H9 (cell line): ENCODE measurements at places on chromosomes 12 and 14.

- no peak for DNase-seq
These were observed 83.5 kb upstream of the NCOR2 start for GRCh38 chr12:124650912-124651311.

- DNase-seq, result no peak
These were observed 154.5 kb upstream of the CLEC14A start for GRCh38 chr14:38410442-38410841.

- DNase-seq, result no peak
These were observed 16.4 kb upstream of the LTBP2 start for GRCh38 chr14:74628418-74628817.

GRCh38 chr12:76037130-76038103, 5.8 kb upstream of the PHLDA1 start:
- DNase-seq, result no peak

DNA sequence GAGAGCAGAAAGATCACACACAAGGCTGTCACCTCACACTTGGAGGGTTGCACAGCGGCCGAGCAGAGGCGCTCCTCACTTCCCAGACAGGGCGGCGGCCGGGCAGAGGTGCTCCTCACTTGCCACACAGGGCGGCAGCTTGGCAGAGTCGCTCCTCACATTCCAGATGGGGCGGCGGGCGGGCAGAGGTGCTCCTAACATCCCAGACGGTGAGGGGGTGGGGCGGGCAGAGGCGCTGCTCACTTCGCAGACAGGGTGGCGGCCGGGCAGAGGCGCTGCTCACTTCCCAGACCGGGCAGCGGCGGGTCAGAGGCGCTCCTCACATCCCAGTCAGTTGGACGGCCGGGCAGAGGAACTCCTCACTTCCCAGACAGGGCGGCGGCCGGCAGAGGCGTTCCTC, 9.1 kb downstream of the TMBIM4 start:
- no peak for DNase-seq

DNA sequence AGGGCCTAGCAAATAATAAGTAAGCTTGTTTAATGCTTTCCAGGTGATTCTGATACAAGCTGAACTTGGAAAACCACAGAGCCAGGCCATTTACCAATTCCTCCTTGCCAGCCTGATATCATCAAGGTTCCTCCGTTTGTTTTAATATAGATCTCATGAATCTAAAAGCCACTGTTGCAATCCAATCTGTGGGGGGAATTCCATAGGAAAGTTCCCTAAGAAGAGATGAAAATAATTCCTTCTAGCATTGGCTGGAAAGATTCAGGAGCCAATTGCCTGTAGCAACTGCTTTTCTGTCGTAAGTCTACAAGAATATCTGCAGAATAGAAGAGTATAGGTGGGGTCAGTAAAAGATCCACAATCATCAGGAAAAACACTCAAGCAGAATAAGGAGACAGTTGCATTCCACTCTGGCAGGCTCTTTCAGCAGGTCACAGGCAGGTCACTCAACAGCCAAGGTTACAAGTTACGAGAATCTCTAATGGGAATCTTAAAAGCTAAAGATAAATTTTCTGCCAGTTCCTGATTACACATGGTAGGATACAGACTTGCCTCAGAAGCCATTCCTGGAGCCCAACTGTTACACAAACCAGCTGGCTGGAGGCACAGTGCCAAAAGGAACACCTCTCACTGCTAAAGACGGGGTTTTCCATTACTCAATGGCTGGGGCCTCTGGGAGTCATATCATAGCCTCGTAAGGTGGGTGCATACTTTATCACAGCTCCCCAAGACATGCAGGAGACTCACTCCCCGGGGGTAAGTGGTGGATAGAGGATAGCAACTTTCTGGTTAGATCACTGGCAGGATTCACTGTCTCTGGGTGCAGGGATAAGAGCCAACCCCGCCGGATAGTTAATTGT, 43.6 kb downstream of the FGD6 start:
- no peak for DNase-seq

DNA sequence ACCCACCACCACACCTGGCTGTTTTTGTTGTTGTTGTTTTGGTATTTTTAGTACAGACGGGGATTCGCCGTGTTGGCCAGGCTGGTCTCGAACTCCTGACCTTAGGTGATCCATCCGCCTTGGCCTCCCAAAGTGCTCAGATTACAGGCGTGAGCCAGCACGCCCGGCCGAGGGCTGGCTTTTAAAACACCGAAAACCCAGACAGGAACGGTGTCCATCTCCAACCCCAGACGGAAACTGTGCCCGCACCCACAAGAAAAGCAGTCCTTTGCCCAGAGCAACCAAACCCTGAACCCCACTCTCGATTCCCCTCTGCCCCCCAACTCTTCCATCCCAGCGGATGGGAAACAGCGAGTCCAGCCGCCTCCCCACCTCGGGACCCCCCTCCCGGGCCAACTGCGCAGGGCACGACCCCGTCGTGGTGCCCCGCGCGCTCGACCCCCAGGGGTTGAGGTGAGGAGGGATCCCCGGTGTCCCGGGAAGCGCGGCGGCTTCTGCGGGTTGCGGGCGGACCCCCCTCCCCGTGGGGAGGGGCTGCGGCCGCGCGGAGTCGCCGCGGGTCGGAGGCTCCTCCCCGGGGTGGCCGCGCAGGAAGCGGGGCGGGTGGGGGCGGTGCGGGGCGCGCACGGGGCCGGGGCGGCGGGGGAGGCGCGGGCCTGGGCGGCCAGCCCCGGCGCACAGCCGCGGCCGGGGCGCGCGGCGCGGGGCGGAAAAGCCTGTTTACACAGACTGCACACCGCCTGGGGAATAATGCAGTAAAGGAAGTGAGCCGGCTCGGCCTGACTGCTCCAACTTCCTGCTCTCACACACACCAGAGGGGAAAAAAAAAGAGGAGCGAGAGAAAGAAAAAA, at the start of gene ELK3:
ELK3 (plus strand) TSS at position 651 of the 851 bp plus-strand sequence.
- DNase-seq, result peak; percentile 59

DNA sequence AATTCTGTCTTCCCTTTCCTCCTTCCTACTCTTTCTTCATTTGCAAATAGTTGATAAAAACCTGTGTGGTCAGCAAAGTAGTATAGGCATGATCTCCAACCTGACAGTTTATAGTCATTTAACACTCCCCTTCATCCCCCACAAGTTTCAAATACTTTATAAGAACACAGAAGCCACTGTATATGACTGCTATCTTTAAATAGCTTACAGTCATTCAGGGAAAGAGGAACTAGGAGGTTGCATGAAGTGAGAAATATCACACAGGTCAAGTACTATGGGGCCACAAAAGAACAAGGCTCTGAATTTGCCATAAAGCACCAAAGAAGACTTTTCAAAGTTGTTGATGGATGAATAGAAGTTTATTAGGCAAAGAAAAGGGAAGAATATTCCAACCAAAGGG, 431.3 kb downstream of the NPAS3 start:
- no peak for DNase-seq

DNA sequence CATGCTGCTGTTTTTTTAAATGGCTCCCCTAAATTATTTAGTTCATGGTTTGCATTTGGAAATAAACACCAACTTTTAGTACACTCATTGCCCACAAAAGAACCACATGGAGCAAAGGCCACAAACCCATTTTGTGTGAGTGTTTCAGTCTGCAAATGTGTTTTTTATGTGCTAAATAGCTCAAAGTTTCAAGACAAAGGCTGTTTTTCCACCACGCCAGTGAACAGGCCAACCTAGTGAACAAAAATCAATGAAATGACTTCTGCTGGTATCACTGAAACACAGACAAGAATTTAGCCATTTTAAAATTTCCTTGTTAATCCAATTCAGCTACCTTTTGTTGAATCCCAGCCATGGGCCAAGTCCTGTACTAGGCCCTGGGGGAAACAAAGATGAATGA, 52.3 kb downstream of the PLXNC1 start:
- DNase-seq, result no peak

DNA sequence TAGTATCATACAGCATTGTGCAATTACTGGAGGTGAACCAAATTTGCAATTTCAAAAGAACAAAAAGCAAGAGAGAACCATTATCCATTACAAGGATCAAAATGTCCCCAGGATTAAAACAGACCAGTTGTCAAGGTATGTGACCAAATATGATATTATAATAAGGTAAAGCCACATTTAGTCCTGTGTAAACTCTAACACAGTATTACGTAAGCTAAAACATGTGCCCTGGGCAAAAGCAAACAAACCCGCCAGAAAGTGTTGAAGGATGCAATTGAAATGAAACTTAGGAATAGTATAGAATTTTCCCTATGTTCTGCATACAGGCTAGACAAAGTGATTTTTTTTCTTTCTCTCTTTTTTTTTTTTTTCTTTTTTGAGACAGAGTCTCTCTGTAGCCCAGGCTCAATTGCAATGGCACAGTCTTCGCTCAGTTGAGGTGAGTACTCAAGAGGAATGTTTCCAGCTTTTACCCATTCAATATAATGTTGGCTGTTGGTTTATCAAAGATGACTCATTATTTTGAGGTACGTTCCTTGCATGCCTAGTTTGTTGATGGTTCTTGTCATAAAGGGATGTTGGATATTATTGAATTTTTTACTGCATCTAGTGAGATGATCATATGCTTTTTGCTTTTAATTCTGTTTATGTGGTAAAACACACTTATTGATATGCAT, 137.1 kb upstream of the FOXG1 start:
- no peak for DNase-seq

- no peak for DNase-seq
These were observed 769 bp upstream of the SLC39A5 start for GRCh38 chr12:56229082-56229481.

- peak; percentile 83 for DNase-seq
These were observed 11.7 kb upstream of the INF2 start for GRCh38 chr14:104677512-104678332.

- no peak for DNase-seq
These were observed 42.3 kb downstream of the GNS start for GRCh38 chr12:64716839-64717455.

GRCh38 chr12:75908961-75909605, 122.5 kb downstream of the PHLDA1 start:
- DNase-seq, result no peak

DNA sequence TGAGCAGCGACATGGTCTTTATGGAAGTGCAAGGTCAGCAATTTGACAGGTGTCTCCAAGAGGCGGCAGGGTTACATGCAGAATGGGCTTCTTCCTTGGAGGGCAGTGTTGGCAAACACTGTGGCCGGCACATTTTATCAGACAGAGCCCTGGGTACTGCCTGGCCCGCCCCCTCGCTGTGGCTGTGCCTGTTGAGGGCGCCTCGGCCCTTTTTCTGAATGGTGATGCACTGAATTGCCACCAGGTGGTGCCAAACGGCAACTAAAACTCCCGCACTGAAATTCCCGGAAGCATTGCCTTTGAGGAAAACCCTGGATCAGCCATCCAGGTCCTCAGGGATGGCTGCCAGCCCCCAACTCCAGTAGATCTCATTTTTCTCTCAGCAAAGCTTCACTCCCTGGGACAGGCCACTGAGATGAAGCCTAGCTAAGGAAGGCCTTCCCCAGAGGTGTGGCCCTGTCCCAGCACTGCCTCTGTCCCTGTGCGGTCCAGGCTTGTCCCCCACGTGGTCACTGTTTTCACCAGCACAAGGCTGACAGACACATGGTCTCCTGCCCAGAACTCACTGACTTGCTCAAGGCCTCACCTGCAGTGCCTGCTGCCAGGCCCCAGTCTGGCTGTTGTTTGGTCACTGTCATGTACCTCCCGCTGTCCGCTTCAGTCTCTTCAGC, 73.6 kb downstream of the TESC start:
- DNase-seq, result peak; percentile 89

DNA sequence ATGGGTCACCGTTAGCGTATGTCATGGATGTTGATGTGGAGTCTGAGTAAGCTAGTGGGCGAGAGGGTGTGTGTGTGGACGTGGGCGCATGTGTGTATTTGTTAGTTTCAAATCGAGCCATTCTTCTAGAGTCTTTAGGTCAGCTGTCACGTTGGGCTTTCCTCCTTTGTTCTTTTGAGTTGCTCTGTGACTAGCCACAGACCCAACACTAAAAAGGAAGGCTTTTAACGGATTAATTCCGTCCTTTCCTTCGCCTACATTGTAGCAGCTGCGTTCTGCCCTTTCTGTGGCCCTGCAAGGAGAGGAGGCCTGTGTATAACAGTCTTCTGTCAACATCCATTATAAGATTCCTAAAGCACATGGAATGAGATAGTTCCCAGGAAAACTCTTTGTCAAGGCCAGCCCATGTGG, 117.2 kb upstream of the DNM1L start:
- no peak for DNase-seq

GRCh38 chr14:50999726-51000125, 55.4 kb upstream of the PYGL start:
- DNase-seq, result no peak

DNA sequence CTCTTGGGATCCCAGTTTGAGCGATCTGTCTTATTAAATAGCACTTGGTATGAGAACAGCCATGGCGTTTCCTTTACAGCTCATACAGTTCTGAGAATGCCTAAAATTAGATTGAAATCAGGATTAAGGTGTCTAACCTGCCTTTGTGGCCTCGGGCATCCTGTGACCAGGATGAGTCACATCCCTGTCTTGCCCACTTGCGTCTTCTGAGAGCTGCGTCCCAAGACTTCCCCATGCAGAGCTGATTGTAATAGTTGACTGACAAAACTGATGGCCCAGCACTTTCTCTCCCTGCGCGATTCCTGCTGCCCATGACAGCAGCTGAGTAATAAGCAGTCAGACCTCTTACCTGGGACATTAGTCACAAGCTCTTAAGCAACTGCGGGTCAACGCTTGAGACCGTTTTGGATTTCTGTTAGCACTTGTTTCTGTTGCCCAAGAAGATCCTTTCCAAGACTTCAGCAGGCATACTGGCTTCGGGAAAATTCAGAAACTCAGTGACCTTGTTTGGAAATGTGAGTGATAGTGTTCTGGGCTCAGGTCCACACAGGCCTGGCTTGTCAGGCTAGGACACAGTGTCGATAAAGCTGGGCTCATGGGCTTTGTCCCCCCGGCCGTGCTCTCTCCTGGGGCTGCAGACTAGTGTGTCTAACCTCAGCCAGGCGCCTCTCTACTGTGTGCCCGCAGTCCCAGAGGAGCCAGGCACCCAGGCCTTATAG, 169.9 kb upstream of the HIF1A start:
- DNase-seq, result no peak

- no peak for DNase-seq
These were observed 39.1 kb upstream of the GPHB5 start for GRCh38 chr14:63357841-63358240.

GRCh38 chr12:27866373-27867101, 86.5 kb upstream of the MANSC4 start:
- DNase-seq, result no peak

GRCh38 chr14:42624980-42625761, 1018.5 kb downstream of the LRFN5 start:
- DNase-seq, result no peak

GRCh38 chr12:131786331-131786730, 41.9 kb upstream of the MMP17 start:
- no peak for DNase-seq

- DNase-seq, result no peak
These were observed 361.2 kb downstream of the CCER1 start for GRCh38 chr12:90593596-90594295.

DNA sequence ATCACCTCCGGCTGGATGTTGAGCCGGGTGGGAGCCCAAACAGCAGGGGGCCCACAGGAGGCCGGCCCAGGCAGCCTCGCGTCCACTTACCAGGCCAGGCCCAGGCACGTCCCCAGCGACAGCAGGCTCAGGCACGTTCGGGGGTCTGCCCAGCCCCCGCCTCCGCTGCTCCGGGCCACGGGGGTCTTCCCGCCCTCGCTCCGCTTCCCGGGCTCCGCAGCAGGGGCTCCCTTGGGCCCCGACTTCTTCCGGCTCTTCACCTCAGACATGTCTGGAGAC, 216 bp downstream of the IKBIP start:
- peak; percentile 79 for DNase-seq

GRCh38 chr12:94057262-94058151, 90.9 kb upstream of the PLXNC1 start:
- DNase-seq, result no peak
